Sciatic nerve (tissue), 2 donors: ENCODE measurements at places on chromosomes 7 and 10.
A peak's percentile ranks its signal among the peaks of the same experiment; 100 is the strongest.

GRCh38 chr7:111159426-111159825 lies 68.5 kb downstream of the LRRN3 start:
- DNase-seq = no peak

DNA sequence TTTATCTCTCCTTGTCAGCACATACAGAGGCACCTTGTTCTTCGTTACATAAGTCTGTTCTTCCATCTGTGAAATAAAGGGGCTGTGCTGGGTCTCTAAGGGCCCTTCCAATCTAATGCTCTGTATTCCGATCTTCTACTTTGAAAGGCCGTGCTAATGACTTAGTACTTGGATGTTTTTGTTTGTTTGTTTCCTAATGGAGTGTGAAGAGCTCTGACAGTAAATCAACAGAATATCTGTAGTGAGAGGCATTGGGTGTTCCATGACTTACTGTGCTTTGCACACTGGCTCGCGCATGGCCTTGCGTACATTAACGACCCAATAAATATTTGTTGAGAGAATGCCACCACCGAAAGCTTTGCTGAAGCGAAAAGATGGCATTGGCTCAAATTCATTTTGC lies 162.1 kb downstream of the CHN2 start:
- no peak for DNase-seq

DNA sequence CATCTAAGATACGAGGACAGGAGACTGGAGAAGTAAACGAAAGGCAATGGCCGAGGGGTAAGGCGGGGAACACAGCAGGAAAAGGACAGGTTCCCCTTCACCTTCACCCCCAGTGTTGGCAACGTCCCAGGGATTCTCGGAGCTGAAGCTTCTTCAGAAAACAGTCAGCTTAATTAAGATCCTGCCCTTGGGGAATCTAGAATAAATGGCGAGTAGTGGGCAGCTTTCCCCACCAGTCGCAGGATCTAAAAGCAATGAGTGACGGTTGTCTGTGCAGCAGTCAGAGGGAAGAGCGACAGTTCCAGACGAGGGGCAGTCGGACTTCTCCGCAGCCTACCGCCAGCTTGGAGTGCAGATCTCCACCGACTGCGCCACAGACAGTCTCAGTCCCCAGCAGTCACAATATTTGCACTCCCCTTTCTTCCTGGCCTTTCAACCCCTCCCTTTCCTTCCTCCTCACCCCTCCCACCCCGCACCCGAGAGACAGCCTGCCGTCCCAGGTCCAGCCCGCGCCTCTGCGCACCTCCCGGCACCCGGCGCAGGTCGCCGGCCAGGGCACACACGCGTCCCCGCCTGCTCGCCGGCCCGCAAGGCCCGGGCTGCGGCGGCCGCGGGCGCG lies 10.9 kb upstream of the SP8 start:
- DNase-seq = no peak

DNA sequence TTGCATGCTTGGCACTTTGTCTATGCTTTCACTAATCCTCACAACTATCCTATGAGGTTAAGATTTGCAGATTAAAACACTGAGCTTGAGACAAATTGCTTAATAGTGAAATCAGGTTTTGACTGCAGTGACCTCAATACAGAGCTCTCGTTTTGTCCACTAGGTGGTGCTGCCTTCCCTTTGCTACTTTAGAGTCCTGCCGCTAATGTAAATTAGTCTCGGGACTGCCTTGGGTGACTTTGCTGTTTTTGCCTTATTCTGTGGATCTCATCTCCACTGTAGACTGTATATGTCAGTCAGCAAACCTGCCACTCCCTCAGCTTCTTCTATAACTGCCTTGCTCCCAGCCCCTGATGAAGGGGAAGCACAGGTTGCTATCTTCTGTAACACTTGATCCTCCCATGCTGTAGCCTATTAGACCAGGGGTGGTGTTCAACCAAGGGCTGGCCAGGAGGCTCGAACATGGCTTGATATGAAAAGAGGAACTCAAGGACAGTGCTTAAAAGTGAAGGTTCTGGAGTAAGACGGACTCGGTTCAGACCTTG lies 26.0 kb downstream of the ASB4 start:
- peak; percentile 84 for DNase-seq

DNA sequence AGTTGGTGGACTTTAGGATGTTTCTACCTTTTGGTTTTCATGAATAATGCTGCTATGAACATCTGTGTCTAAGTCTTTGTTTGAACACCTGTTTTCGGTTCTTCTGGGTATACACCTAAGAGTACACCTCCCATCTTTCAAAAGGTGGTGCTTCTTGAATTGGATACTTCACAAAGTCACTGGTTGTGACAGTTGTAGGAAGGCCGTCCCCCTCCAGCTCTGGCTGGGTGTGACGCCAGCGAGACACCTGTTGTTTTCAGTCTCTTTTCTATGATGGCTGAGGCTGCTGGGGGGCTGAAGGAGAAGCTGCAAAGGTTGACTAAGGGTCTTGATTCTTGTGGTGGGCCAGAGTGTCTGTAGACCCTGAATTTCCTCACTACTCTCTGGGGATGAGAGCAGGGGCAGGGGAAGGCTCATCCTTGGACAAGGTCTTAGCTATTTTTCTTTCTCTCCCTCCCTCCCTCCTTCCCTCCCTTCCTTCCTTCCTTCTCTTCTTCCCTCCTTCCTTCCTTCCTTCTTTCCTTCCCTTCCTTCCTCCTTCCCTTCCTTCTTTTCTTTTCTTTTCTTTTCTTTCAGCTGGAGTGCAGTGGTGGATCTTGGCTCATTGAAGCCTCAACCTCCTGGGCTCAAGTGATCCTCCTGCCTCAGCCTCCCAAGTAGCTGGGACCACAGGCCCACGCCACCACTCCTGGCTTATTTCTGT lies 5.6 kb downstream of the NEURL1 start:
- DNase-seq = no peak

DNA sequence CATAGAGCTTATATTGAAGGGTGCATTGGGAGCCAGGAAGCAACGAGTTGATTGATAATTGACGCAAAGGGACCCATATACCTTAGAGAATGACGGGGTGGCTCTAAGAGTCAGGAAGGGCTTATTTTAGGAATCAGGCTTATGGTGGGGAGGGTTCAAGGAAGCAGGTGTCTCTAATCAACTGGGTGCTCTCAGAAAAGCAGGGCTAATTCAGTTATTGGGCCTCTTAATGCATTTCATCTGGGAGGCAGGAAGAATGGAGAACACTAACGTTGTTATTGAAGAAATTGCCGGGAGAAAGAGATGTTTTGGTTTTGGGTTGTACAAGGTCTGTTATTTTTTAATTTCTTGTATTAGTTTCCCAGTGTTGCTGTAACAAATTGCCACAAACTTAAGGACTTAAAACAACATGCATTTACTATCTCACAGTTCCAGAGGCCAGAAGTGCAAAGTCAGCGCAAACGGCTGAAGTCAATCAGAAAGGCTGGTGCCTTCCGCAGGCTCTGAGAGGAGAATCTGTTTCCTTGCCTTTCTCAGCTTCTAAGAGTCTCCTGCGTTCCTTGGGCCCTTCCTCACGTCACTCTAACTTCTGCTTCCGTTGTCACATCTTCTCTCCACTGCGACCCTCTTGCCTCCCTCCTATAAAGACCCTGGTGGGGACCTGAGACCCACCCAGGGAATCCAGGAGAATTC lies 328.4 kb upstream of the C7orf33 start:
- DNase-seq = no peak

DNA sequence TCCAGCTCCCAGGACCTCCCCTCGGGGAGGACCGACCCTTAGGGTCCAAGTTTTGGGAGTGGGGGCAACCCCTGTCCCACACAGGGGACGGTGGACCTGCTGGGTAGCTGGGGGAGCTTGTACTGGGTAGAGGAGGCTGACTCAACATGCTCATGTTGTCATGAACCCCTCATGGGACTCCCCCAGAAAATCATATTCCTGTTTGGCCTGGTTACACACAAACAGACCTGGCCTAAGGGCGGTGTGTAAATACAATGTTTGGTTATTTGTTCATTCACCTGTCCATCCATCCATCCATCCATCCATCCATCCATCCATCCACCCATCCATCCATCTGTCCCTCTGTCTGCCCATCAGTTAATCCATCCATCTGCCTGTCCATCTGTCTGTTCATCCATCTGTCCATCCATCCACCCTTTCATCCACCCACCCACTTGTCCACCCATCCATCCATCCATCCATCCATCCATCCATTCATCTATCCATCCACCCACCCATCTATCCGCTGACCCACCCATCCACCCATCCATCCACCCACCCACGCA lies 92.9 kb downstream of the DNAJB6 start:
- DNase-seq = peak; percentile 49

- no peak for DNase-seq
Observed at GRCh38 chr10:126569513-126570244, 100.8 kb downstream of the C10orf90 start.

GRCh38 chr7:104045183-104045582 lies 55.7 kb upstream of the RELN start:
- DNase-seq = no peak

- DNase-seq = no peak
Observed at GRCh38 chr7:94683066-94683465, 27.1 kb upstream of the SGCE start.

DNA sequence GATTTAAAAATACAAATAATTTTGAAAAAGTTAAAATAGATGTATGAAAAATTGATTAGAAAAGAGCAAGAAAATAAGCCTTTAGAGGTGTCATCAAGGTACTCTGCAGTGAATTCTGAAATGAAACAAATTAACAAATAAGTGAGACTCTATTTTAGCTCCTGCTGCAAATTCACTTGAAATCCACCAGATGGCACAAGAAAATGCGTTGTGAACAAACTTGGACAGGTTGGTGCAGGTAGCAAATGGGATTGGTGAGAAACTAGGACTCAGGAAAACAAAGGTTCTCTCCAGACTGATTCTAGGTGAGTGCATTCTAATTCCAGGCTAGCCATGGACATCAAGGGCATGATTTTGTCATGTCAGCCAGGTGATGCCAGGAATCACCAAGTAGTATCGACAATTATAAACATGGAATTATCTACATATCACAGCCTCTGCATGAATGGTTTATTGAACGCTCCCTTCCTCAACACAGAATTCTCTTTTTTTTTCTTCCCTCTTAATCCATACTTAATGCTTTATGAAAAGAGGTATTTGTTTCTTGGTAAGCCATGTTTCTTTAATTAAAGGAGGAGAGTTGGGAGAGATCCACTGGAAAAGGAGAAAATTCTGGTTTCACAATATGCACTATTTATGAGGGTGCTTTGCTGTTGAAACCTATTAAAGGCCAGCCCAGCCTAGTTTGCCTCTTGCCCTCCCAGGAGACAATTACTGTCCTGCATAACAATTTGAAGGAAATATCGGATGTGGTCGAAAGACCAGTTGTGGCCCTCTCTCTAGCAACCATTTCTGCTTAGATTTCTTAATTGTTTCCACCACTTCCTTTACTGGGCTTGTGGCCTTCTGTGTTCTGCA lies 118.1 kb downstream of the ZNF365 start:
- DNase-seq = no peak

GRCh38 chr7:33926535-33926934 lies 21.2 kb downstream of the BMPER start:
- no peak for DNase-seq

DNA sequence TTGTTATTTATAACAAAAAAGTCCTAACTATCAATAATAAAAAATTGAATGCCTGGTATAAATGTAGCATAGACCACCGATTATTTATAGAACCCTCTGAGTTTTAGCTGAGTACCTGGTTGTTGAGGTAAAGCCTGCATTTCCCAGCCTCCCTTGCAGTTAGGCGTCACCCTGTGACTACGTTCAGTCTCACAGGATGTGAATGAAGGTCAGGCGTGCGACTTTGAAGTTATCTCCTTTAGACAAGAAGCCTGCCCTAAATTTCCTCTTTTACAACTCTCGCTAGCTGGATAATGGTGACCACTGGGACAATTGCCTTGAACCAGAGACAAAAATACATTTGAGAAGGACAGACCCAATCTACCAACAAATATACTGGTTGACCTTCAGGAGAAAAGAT lies 67.5 kb upstream of the TES start:
- DNase-seq = no peak

DNA sequence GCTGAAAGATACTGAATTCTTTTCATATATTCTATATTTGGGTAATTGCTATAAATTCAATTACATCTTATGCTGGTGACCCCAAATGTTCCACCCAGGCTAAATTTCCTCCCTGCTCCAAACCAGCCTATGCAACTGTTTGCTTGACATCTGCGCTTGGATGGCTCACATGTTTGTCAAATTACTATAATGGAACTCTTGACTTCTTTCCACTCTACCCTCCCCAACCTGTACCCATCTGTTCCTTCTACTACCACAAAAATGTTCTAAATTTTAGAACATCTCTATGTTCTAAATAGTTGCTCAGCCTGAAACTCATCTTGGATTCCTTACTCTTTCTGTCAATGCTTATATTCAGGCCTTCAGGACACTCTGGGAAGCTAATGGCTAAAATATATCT lies 249.9 kb upstream of the SMIM30 start:
- no peak for DNase-seq

GRCh38 chr10:58268454-58268945 lies 462 bp upstream of the CISD1 start:
- DNase-seq = no peak

DNA sequence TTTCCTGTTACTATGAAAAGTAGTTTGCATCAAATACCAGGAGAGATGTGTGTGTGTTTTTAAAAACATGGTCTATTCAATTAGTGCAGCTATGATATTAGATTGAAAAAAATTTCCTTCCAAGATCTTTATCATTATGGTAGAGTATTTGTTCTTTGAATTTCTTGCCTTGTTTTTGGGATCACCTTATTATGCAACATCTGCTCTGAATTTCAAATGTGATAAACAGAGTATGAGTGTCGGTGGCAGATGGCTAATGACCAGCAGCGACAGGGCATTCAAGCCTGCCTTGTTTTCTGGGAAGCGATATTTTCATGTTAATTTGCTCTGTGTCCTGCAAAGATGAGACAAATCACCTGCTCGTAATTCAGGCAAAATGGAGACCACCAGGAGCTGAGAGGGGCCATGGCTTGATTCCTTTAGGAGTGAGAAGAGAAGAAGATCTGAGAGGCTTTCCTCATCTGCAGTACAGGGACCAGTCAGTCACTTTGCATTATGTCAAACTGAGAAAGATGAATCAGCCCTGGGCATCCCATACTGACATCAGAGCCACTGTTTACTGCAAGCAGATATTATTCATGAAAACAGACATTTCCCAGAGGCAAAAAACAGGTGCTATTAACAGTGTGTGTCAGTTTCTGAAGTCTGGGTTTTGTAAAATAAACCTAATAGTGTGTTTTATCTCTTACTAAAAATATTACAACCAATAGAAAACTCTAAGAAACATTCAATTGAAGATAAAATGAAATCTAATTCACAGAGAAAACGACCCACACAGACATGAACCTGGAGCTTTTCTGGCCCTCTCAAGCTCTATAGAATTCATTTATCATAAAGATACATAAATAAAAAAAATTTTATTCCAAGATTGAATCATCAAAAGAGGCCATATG lies 67.6 kb downstream of the CDK6 start:
- DNase-seq = no peak

DNA sequence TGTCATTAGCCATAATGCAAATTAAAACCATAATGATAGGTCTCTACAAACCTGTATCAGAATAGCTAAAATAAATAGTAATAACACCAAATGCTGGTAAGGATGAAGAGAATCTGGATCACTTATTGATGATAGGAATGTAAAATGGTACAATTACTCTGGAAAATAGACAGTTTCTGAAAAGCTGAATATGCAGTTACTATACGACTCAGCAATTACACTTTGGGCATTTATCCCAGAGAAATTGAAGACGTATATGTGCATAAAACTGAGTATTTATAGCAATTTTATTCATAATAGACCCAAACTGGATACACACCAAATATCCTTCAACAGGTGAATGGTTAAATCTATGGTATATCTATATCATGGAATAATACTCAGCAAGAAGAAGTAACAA lies 7.9 kb downstream of the RPA3 start:
- DNase-seq = no peak
